ENCODE measurements at places on chromosomes 4 and X.

- no peak for DNase-seq
- H3K4me1 ChIP-seq: no peaks in the 10 kb centered on the region
- H3K27me3 ChIP-seq: no peaks in the 10 kb centered on the region
- no peak overlapping the region for H3K4me3 ChIP-seq
- H3K36me3 ChIP-seq: no peaks in the 10 kb centered on the region
These were observed 38.8 kb downstream of the BTC start for GRCh38 chr4:74755486-74755885.

- H3K36me3 ChIP-seq: no peaks in the 10 kb centered on the region
- no peak overlapping the region for H3K27ac ChIP-seq
- H3K27me3 ChIP-seq: no peaks in the 10 kb centered on the region
- H3K4me3 ChIP-seq: no peak overlapping the region
- DNase-seq: no peak
- H3K4me1 ChIP-seq: no peaks in the 10 kb centered on the region
These were observed 201.3 kb downstream of the RBM46 start for GRCh38 chr4:154982187-154983047.

DNA sequence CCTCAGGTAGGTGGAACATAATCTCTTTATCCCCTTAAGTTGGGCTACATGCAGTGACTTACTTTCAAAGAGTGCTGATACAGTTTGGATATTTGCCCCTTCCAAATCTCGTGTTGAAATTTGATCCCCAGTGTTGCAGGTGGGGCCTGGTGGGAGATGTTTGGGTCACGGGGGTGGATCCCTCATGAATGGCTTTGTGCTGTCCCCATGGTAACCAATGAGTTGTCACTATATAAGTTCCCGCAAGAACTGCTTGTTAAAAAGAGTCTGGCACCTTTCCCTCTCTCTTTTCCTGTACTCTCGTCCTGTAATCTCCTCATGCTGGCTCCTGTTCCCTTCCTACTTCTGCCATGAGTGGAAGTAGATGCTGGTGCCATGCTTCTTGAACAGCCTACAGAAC lies 71.3 kb downstream of the GLRA3 start:
- H3K36me3 ChIP-seq: no peaks in the 10 kb centered on the region
- H3K27ac ChIP-seq: no peak overlapping the region
- H3K27me3 ChIP-seq: no peaks in the 10 kb centered on the region
- no peaks in the 10 kb centered on the region for H3K4me1 ChIP-seq
- H3K4me3 ChIP-seq: no peak overlapping the region
- DNase-seq: no peak

DNA sequence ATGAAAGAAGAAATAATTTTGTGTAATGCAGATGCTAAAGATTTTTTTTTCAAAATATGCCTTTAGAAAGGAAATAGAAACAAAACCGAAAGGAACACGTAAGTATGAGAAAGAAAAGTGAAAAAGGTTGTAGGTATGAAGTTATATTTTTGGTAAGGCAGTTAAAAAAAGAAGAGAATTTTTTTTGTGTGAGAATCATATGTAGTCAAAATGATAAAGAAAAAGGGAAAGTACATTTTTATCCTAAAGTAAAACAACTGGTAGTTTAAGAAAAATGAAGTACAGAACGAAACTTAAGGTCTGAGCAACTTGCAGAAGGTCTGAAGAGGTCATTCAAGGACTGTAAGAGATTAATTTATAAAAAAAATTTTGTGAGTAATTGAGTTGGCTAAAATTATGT lies 164.0 kb upstream of the TRAM1L1 start:
- no peaks in the 10 kb centered on the region for H3K36me3 ChIP-seq
- H3K27ac ChIP-seq: no peak overlapping the region
- no peaks in the 10 kb centered on the region for H3K4me1 ChIP-seq
- H3K27me3 ChIP-seq: no peaks in the 10 kb centered on the region

GRCh38 chrX:110251526-110251925 lies 66.4 kb downstream of the AMMECR1 start:
- H3K36me3 ChIP-seq: no peaks in the 10 kb centered on the region
- DNase-seq: no peak
- H3K4me1 ChIP-seq: no peaks in the 10 kb centered on the region
- no peak overlapping the region for H3K4me3 ChIP-seq

DNA sequence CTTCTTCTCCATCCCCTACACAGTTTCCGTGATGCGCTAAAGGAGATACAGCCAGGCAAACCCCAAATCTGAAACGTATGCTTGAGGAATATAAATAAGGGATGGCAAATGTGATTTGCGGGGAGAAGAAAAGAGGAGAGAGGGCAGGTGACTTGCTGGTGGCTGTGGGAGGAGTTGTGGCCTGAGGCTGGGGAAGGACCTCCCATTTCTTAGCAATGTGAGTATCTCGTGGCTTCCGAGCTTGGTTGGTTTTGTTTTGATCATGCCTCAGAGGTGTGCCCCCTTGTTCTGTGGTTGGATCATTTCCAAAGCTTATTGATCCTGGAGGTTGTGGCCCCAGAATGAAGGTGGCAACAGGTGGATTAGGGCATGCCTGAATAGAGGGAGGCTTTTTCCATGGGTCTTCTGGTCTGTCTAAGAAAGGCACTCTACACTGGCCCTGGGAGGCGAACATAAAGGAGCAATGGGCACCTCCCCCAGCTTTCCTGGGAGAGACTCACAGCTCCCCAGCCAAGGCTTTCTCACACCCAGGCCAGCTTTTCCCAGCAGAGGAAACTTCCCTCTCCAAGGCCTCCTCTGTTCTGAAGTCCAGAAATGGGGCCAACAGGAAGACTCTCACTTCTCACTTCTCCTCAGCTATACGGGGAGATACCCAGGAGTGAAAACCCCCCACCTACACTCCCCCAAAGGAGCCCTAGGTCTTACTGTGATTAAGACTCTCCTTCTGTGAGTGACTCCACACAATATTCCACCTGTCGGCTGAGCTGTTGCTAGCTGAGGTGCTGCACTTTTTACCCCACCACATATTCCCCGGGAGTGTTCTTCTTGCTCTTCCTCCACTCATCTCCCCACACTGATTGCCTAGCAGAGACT lies 40.0 kb downstream of the C4orf51 start:
- no peaks in the 10 kb centered on the region for H3K36me3 ChIP-seq
- no peak overlapping the region for H3K27ac ChIP-seq
- no peaks in the 10 kb centered on the region for H3K4me1 ChIP-seq
- H3K27me3 ChIP-seq: no peaks in the 10 kb centered on the region
- no peak for DNase-seq

DNA sequence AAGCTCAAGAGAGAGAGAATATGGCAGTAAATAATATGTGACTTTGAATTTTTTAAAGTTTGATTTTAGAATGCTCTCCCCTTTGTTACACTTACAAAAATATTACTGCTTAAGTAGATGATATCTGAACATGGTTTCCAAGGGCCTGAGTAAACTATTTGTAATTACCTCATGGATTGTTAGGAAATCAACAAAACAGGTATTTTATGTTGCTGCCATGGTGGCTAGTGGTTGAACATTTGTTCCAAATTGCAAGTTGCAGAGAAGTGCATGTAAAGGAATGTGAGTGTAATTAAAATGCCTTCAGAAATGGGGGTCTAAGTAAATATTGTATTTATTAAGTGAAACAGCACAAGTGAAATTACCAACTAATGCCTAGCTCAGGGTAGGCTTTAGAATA lies 27.6 kb downstream of the SEPTIN11 start:
- no peaks in the 10 kb centered on the region for H3K27me3 ChIP-seq
- H3K27ac ChIP-seq: no peak overlapping the region
- H3K36me3 ChIP-seq: no peaks in the 10 kb centered on the region
- no peak overlapping the region for H3K4me3 ChIP-seq

GRCh38 chr4:8314691-8315255 lies 45.2 kb downstream of the HTRA3 start:
- no peak overlapping the region for H3K27ac ChIP-seq
- H3K4me1 ChIP-seq: peaks cover 7% of the 10 kb centered on the region
- no peak overlapping the region for H3K4me3 ChIP-seq

DNA sequence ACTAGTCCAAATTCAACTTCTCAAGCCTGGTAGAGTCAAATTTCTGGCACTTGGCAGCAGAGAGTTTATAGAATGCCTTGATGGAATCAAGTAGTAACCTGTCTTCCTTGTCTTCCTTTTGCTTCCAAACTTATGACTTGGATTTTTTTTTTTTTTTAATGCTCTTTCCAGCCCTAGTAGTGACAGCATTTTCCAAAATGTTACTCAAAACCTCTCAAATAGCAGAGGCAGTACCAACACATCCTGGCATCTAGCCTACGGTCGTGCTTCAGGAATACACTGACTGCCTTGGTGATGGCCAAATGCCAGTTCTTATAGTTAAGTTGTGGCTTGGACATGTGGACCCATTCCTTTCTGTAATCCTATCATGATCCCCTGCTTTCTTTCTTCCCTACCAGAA lies 46.0 kb downstream of the GALNT7 start:
- H3K4me3 ChIP-seq: no peak overlapping the region
- H3K36me3 ChIP-seq: no peaks in the 10 kb centered on the region
- DNase-seq: no peak
- H3K27ac ChIP-seq: no peak overlapping the region
- peaks cover 11% of the 10 kb centered on the region for H3K4me1 ChIP-seq
- H3K27me3 ChIP-seq: no peaks in the 10 kb centered on the region

DNA sequence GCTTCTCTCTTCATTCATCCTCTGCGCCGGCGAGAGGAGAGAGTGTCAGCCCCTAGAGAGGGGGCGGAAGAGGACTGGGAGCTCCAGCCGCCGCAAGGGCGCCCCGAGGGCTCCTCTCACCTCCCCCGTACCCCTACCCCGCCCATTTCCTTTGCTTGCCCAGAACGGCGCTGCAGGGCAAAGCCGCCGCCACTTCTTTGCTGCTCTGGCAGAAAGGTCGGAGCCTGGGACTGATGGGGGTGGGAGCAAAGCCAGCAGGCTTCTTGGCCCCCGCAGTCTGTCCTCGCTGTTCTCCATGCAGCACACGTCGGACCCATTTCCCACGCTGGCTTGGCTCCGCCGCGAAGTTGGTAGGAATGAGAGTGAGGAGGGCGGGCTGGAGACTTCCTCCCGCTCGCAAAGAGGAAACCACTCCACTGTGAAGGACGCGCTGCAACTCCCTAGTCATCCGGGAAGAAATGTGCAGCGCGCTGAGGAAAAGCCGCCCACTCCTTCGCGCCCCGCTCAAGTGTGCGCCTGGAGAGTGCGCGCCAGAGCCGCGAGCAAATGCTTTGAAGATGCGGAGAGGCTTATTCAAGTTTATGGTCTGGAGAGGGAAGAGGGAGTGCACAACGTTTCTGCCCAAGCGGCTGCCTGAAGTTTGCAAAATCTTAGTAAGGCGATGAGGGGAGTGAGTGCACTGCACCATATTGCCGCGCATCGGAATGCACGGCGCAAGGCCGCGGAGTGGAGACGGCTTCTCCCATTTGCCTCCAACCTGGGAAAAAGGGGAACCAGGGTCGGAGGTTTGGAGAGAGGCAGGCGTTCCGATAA lies 2.8 kb upstream of the PCDH7 start:
- no peaks in the 10 kb centered on the region for H3K27me3 ChIP-seq
- no peaks in the 10 kb centered on the region for H3K4me1 ChIP-seq

DNA sequence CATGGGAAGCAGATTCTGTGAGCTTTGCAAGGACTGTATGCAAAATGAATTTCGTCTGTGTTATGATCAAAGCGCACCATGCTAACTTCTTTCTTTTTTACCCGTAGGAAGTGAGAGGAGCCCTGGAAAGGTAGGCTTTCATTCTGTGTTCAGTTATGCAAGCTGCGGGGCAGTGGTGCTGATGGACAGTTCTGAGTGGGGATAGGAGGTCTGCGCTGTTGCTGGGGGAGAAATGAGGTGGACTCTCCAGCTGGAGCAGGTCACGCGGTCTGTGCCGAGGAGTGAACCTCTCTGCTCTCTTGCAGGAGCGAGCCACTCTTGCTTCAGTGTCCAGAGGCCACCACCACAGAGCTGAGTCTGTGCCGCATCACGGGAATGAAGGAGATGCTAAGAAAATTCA lies 4.5 kb downstream of the TRIML1 start:
- H3K27ac ChIP-seq: no peak overlapping the region
- H3K4me1 ChIP-seq: no peaks in the 10 kb centered on the region
- DNase-seq: no peak
- H3K27me3 ChIP-seq: no peaks in the 10 kb centered on the region

DNA sequence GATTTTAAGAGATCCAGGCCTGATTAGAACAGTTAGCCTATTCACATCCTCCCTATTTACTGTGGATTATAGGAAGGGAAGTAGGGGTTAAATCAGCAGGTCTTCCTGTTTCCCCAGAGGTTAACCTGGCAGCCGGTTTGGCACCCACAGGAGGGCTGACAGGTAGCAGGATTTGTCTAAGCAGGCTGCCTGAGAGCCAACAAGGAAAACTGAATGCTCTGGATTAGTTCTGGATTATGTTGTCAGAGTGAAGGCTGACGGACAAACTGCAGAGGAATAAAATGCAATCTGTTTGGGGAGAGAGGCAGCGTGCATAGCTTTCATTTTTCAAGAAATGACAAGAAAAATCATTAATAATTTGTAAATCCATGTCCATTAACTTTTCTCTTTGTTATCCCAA lies 397.1 kb upstream of the FAM241A start:
- H3K27me3 ChIP-seq: no peaks in the 10 kb centered on the region
- no peaks in the 10 kb centered on the region for H3K4me1 ChIP-seq
- no peaks in the 10 kb centered on the region for H3K36me3 ChIP-seq
- no peak for DNase-seq
- no peak overlapping the region for H3K27ac ChIP-seq

DNA sequence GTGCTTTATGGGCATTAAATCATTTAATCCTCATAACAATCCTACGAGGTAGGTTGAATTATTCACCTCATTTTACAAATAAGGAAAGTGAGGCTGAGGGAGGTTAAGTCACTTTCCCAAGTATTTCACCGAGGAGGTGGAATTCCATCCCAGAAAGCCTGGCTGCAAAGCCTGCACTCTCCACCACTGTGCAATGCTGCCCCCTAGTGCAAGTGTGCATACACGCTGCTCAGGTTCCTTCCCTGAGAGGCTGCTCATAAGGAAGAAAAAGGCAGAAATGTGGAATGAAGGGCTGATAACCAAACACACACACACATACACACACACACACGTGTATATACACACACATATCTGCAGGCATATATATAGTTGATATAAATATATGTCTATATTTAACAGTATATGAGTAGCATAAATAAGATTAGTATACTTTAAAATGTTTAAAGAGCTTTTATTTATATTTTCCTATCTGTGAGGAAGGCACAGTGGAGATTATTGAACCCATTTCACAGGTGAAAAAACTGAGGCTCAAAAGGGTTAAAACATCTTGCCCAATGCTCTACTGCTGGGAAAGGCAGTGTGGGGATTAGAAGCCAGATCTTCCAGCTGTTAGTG lies 714.5 kb upstream of the TENM3 start:
- no peaks in the 10 kb centered on the region for H3K27me3 ChIP-seq
- H3K27ac ChIP-seq: no peak overlapping the region
- no peak for DNase-seq

- H3K4me3 ChIP-seq: no peak overlapping the region
- H3K4me1 ChIP-seq: peaks cover 36% of the 10 kb centered on the region
- no peak overlapping the region for H3K27ac ChIP-seq
- no peaks in the 10 kb centered on the region for H3K27me3 ChIP-seq
These were observed 347.4 kb downstream of the BCOR start for GRCh38 chrX:39750256-39750790.

DNA sequence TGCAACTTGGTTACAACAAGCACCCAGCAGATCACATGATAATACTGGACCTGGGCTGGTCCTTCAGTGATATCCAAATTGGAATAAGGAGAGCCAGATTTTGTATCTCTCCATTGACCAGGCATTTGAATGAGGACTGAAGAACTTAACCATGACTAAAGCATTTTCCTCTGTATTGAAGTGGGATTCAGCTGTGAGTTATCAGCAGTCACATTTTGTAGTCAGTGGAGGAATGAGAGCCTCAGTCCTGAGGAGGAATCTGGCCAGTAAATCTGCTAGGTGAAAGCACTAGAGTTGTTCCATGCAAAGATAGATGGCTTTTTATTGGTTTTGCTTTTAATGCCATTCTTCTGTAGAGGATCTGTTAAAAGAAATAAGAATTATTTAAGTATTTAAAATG lies 1506.0 kb downstream of the PCDH7 start:
- no peak overlapping the region for H3K27ac ChIP-seq
- no peak overlapping the region for H3K4me3 ChIP-seq
- H3K36me3 ChIP-seq: no peaks in the 10 kb centered on the region
- no peaks in the 10 kb centered on the region for H3K4me1 ChIP-seq
- H3K27me3 ChIP-seq: no peaks in the 10 kb centered on the region
- no peak for DNase-seq

Data from thoracic aorta (tissue), 2 donors.